ENCODE measurements at places on chromosomes 12 and 14.

DNA sequence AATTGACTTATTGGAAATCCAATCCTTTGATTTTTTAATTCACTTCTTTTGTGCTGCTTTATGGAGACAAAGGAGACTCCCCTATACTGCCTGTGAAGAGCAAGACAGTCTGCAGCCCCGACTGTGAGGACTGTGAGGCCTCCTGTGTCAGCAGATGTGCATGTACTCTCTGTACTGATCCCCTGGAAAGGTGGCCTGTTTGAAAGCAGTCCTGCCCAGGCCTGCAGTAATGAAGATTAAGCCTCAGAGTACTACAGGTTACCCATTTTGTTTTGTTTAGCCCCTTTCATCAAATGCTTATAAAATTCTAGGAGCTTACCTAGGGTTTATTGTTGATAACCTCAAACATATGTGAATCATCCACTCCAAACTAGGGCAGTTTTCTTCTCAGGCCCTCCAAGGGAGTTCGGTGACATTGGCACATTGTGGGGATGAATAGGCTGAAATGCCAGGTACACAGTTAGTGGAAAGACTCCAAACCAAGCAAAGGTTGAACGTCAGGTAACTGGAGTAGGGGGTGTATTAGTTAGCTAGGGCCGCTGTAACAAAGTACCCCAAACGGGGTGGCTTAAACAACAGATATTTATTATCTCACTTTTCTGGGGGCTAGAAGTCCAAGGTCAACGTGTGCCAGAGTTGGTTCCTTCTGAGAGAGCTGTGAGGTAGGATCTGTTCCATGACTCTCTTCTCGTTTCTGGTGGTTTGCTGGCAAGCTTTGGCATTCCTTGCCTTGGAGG lies 208.7 kb upstream of the BCL2L14 start:
- DNase-seq = no peak

DNA sequence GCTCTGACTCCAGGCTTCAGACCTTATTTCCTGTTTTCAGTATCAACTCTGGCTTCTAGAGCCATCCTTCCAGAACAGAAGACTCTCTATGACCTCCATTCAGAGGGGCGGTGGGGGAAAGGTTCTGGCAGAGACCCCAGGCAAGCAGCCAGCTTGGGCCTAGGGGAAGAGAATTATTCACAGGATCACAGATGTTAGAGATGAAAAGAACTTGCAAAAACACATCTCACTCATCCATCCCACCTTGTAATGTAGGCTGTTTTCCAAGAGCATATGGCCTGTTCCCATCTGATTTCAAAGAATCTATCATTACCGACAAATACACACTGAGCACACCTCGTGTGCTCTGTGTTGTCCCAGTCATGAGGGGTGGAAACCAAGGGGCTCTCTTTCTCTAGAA lies 131.9 kb downstream of the GRIN2B start:
- DNase-seq = no peak

- no peak for DNase-seq
Observed at GRCh38 chr14:90072350-90072749, 10.6 kb downstream of the KCNK13 start.

DNA sequence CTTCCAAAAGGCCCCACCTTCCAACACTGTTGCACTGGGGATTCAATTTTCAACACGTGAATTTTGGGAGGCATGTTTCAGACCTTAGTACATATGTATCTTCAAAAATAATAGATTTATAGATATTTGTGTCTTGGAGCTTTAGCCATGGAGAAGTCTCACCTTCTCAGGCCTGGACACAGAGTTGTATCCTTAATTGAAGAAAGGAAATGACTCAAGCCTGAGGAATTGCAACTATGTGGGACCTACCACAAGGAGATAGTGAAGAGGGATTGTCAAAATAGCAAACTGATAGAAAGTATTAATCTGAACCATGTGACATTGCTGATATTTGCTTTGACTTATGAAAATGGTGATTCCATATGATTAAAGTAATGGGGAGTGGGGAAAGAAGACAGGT lies 89.8 kb downstream of the ACSS3 start:
- DNase-seq = no peak

DNA sequence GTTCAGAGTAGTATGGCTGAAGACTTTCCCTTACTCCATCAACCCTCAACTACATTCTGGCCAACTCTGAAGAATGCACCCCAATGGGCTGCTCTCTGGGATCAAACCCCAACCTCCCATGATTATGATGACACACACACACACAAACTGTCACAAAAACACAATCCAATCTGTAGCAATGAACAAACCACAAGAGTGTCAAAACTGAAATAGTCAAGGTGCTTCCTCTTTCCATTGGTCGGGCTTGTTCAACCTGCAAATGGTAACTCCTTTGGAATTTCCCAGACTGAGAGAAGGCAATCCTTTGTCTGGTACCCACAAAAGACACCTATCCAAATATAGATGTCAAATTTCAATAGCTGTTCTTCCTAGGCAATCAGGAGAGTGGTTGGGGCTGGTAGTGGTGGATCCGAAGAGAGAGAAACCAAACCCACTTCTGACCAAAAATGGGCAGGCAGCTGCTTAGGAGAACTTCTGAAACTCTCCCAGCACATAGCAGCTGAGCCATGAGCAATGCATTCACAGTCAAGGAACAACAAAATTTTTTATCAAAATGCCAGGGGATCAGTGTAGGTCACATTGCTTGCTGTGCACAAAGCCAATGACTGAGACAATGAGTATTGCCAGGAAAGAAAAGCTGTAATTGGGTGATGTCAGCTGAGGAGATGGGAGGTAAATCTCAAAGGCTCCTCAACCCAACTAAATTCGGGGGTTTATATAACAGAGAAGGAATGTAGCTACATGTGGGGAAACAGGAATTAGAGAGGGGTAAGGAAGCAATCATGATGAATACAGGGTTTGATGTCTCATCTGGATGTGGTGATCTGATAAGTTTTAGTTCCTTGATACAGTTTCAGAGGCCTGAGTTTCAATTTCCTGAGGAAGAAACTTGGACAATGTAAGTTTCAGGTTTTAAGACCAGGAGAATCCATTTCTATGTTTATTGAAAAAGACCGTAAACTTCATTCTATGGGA lies 191.4 kb downstream of the KITLG start:
- no peak for DNase-seq

DNA sequence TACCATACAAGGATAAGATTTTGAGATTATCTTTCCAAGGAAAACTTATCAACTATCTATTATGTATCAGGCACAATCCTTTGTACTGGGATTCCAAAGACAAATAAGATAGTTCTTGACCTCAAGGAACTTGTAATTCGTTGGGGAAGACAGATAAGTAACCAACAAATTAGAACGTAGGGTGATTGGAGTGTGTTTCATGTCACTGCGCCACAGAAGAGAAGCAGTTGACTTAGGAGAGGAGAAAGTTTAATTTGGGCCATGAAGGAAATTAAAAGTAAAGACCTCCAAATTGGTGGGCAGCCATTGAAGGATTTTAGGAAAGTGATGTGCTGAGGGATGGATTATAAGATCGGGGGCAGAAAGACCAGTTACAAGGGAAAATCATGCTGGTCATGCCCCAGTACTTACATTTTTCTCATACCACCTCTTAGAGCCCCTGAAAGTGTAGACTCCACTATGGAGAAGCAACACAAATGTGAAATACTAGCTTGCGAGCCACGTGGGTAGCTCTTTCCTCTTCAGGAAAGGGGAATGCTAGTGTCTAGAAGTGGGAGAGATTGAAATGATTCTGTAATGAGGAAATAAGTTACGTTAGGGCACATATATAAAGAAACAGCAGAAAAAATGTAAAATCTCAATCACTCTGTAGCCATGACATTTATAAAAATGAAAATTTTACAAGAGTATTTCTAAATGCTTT lies 148.7 kb downstream of the ETV6 start:
- DNase-seq = no peak

- DNase-seq = no peak
Observed at GRCh38 chr12:131920902-131921840, 7.9 kb upstream of the PUS1 start.

- DNase-seq = no peak
Observed at GRCh38 chr14:102907303-102907844, 15.1 kb upstream of the AMN start.

GRCh38 chr14:97978341-97978740 lies 1181.2 kb downstream of the VRK1 start:
- DNase-seq = peak; percentile 66

GRCh38 chr12:131785763-131786330 lies 42.3 kb upstream of the MMP17 start:
- no peak for DNase-seq

- DNase-seq = no peak
Observed at GRCh38 chr14:92726135-92726932, 22.1 kb downstream of the LGMN start.

DNA sequence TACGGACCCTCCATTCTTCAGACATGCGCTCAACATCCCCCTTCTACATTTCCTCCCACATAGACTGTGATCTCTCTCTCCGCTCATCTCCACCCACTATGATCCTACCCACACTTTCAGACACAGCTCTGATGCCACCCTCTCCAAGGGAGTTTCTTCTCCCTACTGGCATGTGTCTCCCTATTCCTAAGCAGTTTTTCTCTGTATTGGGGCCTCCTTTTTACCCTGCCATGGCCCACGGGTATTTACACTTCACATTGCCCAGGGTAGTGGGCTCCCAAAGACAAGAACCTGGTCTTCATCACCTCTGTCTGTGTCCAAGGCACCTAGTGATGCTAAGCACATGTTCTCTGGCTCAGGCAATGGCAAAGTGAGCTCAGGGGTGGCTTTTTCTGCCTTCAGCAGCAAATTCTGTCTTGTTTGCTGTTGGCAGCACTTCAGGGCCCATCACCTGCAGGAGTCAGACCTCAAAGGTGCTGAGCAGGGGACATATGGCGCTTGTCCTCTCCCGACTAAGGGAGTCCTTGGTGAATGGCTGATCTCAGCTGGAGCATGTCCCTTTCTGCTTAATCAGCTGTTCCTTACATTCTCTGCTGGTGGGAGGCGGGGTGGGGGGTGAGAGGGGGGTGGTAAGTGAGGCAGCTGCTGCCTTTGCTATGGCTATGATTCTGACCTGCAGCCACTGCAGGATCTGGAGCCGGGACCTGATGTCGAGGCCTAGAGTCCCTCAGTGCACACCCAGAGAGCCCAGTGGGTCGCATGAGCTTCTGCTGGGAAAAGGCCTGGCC lies 256.8 kb downstream of the PCNX1 start:
- DNase-seq = no peak

DNA sequence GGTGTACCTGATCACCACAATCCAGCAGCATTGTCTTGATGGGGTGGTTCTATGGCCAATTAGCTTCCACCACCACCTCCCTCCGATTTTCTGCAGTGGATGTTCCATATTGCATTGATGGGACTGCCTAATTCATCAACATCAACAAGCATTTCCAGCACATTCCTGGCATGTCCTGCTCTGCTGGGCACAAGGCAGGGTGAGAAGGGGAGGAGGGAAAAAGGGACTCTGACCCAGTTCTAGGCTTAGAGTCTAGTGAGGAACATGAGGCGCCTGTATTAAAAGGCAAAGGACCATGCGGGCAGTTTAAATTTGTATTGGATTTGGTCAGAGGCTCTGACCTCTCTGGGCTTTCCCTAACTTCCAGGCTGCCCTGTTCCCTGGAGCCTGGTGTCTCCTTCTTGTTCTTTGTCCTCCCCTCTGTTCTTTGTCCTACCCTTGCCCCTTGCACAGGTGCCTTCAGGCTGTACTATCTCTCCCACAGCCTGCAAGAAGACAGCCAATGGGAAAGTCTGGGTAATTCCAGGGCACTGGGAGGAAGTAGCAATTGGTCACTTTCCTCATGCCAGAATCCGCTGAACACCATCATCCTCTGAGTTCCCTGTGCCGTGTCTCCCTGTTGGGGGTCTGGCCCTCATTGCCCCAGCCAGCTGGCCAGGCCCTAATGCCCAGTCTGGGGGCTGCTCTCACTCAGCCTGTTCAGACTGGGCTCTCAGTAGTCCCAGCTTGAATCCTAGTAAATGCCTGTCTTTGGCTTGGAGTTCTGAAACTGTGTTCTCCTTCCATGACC lies 43.3 kb downstream of the TSPAN11 start:
- DNase-seq = no peak

DNA sequence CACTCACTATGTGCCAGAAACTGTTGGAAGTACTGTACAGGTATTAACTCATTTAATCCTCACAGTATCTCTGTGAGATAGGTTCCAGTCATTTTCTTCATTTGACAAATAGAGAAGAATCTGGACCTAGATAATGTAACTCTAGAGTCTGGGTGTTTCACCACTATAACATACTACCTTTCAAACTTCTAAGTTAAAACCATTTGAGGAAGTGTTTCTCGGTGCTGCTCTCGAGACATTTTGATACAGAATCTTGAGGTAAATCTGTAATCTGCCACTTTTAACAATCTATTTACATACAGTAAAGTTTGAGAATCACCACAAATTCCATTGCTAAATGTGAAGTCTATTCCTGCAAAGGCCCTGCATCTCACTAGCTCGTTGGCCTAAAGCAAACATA lies 8.8 kb downstream of the OLR1 start:
- no peak for DNase-seq

DNA sequence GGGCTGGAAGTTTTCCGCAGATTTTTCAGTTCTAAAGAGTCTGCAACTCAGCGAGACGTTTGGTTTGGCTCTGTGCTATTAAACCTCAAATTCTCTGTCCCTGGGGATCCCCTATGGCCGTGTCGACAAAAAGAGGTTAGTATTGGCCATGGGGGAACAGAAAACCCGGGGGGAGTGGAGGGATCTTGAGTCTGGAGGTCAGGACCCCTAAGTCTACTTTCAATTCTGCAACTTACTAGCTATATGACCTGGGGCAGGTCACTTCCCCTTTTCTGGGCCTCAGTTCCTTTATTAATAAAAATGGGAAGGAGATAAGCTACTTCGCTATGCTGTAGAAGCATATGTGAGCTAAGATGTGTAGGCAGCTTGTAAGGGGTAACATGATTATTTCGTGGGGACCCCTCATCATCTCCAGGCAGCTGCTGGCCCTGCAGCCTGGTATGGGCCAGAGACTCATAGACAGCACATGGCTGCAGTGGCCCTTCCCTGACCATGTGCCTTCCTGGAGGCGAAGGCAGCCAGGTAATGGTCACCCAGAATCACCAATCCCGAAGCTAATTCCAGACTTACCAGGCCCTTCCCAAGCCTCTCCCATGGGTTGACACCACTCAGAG lies 8.6 kb downstream of the ASB2 start:
- DNase-seq = no peak

GRCh38 chr12:56361487-56362129 lies 1.0 kb downstream of the APOF start:
- no peak for DNase-seq

DNA sequence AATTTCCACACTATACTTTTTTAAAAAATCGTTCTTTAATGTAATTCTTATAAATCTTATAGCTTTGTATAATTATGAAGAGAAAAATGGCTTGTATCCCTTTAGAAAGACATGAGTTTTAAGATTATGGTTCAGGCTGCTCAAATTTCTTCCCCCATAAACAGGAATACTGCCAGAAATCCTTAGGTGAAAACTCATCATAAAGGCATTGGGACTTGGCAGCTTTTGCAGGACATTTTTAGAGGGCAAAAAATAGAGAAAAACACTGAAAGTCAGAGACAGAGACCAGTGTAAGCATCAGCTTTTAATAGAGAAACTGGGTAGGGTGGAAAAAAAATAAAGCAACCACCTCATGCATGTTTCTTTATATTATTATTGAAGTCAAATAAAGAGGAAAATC lies 29.1 kb downstream of the LRRK2 start:
- no peak for DNase-seq

All from stimulated activated CD8-positive, alpha-beta memory T cell treated with anti-CD3 and anti-CD28 coated beads, Interleukin-12 subunit alpha, Interleukin-12 subunit beta, amount 100 ng/mL, for 1 hour (primary cell).